ENCODE measurements at places on chromosomes 1 and 21.

- no peak for DNase-seq
These were observed 29.8 kb downstream of the PADI6 start for GRCh38 chr1:17401841-17402240.

GRCh38 chr1:27652111-27652864, 17.3 kb upstream of the FGR start:
- DNase-seq, result no peak

DNA sequence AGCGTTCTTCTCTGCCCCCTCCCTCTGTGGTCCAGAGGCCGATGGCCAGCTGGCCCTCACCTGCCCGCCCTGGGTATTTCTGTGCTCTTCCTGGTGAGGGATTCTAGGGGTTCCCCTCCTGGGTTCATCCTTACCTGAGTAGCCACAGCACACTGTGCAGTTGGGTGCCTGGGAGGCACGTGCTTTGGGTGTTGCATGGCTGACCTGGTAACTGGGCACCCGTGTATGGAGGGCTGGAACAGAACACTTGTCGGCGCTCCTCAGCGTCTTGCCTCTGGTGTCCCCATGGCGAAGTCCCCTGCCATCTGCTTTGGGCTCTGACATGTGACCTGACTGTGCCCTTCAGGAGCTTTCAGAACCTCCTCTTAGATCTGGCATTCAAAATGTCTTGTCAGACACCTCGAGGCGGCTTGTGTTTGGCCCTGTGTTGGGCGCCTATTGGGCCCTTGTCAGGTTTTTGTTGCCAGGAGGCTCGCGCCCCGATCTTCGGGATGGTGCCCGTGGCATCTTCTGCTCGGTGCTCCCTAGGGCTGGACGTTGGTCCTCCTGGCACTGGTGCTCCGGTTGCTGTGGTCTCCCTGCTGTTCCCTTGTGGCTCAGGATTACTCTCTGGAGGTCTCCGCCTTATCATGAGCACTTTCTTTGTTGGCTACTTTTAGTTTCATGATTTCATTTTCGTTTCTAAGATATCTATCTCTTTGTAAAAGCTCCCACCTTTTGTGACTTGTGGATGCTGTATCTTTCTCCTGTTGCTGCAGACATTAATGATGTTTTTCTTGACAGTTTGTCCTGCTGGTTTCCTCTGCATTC, 28.5 kb downstream of the SKI start:
- no peak for DNase-seq

GRCh38 chr1:31605908-31606427, 11.5 kb upstream of the HCRTR1 start:
- DNase-seq, result no peak

DNA sequence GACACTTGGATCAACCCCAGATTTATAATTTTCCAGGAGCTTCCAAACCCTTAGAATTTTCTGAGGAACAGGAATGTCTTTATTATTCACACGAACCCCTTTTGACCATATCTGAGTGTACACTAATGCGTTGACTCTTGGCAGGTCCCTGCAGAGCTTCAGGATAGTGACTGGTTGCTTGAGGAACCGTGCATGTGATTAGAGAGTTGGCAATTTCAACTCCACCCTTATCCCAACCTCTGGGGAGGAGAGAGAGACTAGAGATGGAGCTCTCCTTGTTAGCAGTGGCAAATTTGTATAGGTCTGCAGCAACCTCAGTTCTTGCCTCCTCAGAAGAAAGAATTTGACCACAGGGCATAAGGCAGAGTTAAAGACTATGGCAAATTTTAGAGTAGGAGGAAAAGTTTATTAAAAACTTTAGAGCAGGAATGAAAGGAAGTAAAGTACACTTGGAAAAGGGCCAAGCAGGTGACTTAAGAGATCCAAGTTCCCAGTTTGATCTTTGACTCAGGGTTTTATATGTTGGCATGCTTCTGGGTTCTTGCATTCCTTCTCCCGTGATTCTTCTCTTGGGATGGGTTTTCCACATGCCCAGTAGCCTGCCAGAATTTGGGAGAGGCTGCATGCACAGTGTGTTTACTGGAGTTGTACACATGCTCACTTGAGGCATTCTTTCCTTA, 93.8 kb upstream of the ETV3 start:
- DNase-seq, result no peak

GRCh38 chr1:28139025-28139712, 37.3 kb downstream of the PTAFR start:
- DNase-seq, result no peak

GRCh38 chr1:150550222-150551050, 1.2 kb downstream of the ADAMTSL4 start:
- DNase-seq, result no peak

DNA sequence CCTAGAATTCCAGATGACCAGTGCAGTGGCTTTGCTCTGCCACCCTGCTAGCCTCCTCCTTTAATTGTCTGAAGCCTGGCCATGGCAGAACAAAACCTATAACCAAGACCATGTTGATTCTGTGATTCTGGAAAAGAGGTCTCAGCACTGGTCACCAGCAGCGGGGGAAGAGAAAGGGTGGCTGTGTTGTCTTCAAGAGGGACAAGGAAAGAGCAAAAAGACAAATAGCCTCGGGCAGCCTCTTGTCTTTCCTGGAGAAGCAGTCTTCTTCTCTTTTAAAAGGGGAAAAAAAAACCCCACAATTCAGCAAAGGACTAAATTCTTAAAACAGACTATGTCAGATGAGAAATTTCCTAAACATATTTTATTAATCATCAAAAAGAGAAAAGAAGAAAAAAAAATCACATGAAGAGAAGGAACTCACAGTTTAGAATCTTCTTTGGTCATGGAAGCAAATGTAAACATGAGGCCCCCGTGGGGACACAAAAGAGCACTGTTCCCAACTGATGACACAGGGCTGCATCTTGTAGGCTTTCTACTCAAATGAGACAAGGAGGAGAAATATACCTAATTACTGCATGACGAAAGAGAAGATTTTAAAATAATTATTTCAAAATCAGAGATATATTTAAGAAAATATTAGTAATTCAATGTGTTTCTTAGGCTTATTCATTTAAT, 36.3 kb upstream of the RAP1GAP start:
- no peak for DNase-seq

GRCh38 chr1:71881611-71882010, 400.7 kb downstream of the NEGR1 start:
- DNase-seq, result no peak

Measured in omental fat pad (tissue), 4 donors.